ENCODE measurements at places on chromosomes 16 and 17.

- no peak for DNase-seq
These were observed 125.0 kb downstream of the HS3ST3A1 start for GRCh38 chr17:13476720-13477119.

GRCh38 chr17:20995164-20995872, 47.5 kb downstream of the USP22 start:
- no peak for DNase-seq

- no peak for DNase-seq
These were observed 19.9 kb upstream of the MRPS23 start for GRCh38 chr17:57869617-57870282.

- no peak for DNase-seq
These were observed 12.0 kb upstream of the RNF157 start for GRCh38 chr17:76252040-76252954.

GRCh38 chr16:69386596-69386995, 789 bp upstream of the TERF2 start:
- no peak for DNase-seq

GRCh38 chr17:49114703-49115102, 17.9 kb upstream of the B4GALNT2 start:
- no peak for DNase-seq

DNA sequence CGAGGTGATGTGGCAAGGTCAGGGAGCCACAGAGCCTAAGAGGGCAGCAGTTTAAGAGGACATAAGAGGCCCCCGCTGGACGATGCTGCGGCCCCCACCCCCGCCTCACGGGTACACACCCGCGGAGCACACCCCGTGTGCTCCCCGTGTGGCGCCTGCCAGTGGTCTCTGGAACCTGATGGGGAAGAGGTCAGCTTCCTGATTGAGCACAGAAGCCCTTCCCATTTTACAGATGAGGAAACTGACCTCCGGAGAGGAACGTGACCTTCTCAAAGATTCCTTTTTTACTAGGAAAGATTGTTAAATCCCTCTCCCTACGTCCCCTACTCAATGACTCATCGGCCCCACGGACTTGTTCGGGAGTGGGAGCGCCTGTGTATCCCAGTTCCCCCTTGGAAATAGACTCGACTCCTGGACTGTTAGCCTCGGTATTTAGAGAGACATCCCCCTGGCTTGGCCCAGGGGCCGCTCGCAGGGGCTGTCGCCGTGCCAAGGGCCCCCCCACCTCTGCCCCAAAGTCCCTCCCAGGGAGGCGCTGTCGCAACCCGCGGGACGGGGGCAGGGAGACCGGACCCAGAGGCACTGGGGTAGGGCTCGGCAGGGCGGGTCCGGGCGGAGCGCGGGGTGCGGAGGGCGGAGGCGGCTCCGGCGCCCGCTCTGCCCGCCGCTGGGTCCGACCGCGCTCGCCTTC, at the start of gene ABCC3:
ABCC3 (plus strand) TSS at position 658 of the 691 bp plus-strand sequence. CDS start 56 bp downstream, outside the sequence.
- DNase-seq = no peak

DNA sequence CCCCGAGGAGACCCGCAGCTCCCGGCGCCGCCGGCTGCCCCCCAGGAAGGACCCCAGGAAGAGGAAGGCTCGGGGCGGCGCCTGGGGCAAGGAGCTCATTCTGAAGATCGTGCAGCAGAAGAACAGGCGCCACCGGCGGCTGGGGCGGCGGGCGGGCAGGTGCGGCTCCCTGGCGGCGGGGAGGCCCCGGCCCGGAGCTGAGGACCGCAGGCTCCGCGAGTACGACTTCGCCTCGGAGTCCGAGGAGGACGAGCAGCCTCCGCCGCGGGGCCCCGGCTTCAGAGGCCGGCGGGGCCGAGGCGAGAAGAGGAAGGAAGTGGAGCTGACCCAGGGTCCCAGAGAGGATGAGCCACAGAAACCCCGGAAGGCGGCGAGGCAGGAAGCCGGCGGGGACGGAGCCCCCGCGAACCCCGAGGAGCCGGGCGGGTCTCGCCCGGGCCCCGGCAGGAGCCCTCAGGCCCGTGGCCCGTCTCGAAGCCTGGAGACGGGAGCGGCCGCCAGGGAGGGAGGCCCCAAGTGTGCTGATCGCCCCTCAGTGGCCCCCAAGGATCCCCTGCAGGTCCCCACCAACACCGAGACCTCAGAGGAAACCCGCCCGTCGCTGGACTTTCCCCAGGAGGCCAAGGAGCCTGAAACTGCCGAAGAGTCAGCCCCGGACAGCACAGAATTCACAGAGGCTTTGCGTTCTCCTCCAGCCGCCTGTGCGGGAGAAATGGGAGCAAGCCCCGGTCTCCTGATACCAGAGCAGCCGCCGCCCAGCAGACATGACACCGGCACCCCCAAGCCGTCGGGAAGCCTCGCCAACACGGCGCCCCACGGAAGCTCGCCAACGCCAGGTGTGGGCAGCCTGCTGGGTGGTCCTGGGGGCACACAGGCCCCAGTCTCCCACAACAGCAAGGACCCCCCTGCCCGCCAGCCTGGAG, 22.3 kb upstream of the ZFPM1 start:
- no peak for DNase-seq

GRCh38 chr17:11349106-11349505, 108.1 kb downstream of the SHISA6 start:
- no peak for DNase-seq

DNA sequence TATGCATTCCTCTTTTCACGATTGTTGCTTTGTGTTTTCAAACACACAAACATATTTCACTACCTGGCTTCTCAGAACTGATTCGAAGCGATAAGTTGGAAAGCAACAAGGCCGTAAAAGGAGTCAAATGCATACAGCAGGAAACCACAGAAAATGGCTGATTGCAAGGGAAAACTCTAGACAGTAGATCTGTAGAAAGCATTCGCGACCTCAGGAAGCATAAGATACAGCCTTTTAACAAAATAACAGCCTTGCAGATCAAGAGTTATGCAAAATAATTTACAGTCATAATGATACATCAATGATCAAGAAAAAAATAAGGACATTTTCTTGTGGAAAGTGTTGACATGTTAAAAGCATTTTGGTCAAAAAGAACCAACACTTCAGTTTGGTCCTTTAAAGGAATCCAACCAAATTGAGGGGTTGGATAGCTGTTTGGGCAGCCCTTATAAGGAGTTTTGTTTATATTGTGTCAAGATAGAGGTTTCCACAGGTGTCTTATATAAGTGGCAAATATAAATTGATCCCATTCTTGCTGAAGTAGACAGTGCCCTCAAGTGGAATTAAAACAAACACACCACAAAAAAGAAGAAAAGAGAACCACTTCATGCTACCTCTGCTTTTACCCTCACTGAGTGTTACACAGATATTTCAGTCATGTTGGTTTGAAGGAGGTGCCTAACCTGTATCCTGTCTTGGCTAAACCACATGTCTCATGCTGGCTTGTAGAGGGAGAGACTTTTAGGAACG, 5.5 kb downstream of the CYLD start:
- no peak for DNase-seq

GRCh38 chr16:81431554-81432353, 12.9 kb upstream of the CMIP start:
- DNase-seq = no peak

GRCh38 chr17:72631568-72631948, 460.9 kb downstream of the SLC39A11 start:
- no peak for DNase-seq

GRCh38 chr17:40203131-40203530, 16.0 kb upstream of the WIPF2 start:
- DNase-seq = no peak

DNA sequence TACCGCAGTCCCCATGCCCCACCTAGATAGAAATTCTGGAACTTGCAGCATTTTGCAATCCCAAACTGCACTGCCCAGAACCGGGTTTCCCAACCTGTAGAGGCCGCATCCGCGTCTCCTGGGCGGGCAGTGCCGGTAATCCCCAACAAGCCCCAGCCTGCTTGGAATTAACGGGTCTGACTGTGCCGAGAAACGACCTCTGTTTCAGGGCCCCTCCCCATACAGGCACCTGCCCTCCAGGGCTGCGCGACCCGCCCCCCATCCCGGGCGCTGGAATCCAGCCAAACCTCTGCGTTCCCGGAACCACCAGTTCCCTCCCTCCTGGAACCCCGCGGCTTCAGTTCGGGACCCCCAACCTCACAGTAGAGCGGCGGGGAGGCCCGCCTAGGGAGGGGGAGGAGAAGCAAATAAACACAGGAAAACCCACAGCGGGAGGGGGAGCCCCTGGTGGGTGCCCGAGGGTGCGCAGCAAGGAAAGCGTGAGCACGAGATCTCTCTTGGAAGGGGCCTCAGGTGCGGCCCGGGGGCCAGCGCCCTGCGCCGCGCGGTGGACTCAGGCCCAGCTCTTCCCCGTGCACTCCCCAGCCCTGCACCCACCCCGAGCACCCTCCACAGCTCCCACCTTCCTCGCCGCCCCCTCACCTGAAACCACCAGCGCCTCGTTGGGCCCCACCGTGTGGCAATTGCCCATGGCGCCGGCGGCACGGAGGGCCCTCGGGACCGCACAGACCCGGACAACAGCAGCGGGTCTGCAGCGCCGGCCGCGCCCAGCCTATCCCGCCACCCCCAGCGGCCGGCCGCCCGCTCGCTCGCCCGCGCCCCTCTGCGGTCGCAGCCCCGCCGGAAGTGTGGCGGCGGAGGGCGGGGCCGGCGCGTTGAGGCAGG, at the start of gene FLOT2:
FLOT2 (minus strand) TSS at position 850 of the 885 bp plus-strand sequence; CDS start at position 691, 159 bp downstream.
- DNase-seq = peak; percentile 51

- DNase-seq = no peak
These were observed 22.8 kb downstream of the ENGASE start for GRCh38 chr17:79097226-79098055.

- DNase-seq = no peak
These were observed 115.1 kb downstream of the SOCS1 start for GRCh38 chr16:11140867-11141266.

DNA sequence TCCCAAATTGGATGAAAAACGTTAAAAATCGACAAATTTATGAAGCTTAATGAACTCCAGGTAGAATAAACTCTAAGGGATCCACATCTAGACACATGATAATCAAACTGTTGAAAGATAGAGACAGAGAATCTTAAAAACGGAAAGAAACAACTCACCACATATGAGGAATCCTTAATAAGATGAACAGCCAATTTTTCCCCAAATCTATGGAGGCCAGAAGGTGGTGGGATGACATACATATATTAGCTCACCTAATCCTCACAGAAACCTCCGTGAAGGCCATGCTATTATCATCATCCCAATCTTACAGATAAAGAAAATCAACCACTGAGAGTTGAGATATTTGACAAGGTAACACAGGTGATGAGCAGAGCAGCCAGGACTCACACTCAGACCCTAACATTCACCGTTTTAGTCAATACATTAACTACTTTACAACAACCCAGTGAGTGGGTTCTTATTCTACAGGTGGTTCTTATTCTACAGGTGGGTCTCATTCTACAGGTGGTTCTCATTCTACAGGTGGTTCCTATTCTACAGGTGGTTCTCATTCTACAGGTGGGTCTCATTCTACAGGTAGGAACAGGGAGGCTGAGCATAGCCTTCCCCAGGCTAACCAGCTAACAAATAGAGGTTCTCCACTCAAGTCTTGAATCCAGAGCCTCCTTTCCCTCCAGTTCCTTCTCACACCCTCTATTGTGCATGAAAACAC, 4.8 kb downstream of the CACNG1 start:
- no peak for DNase-seq

DNA sequence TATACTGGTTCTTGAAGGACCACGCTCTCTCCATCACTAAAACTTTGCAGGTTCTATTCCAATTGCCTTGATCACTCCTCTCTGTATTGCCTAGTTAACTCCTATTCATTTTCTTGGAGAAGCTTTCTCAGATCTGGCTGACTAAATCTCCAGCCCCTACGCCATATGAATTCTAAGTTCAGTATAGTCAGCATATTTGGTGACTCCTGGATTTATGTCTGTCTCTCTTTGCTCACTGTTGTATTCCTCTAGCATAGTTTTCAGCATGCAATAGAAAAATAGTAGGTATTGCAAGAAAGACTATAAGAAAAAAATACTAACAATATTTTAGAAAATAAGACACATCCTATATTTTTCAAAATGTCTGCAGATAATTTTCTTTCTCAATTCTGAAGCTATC, 579.7 kb downstream of the CDH11 start:
- DNase-seq = no peak

GRCh38 chr16:22660441-22661160, 149.9 kb downstream of the NPIPB5 start:
- no peak for DNase-seq

GRCh38 chr17:823501-823902, 41.3 kb downstream of the MRM3 start:
- DNase-seq = no peak

- no peak for DNase-seq
These were observed 45.6 kb upstream of the HOXB9 start for GRCh38 chr17:48671697-48672171.

GRCh38 chr17:59193336-59193862, 16.4 kb upstream of the SMG8 start:
- DNase-seq = no peak

DNA sequence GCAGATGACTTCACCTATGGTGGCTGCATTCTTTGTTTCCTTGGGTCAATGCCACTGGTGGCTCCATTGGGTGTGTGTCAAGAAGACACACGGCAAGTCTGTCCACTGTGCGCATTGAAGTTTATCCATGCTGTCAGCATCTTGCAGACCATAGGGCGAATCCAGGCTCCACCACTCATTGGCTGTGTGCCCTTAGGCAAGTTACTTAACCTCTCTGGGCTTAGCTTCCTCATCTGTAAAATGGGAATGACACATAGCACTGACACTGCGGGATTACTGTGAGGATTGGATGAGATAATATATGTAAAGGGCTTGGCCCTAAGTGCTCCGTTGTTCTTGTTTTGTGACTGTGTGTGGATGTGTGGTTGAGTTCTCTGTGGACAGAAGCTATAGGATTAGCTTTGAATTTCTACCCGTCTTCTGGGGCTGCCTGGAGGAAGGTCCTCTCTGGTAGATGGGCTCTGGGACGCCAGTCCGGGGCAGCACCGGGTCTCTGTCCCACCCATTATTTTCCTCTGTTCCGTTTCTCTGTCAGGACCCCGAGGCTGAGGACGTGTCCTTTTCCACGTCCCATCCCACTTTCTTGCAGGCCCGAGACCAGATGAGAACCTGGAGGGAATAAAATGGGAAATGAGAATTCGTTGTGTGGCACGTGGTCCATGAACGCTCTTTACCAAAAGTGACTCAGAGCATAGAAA, 178.4 kb downstream of the IRF8 start:
- DNase-seq = no peak

GRCh38 chr16:18800775-18801144, 589 bp downstream of the ARL6IP1 start:
- DNase-seq = no peak

- DNase-seq = no peak
These were observed 33.6 kb downstream of the NKD1 start for GRCh38 chr16:50581845-50582244.

DNA sequence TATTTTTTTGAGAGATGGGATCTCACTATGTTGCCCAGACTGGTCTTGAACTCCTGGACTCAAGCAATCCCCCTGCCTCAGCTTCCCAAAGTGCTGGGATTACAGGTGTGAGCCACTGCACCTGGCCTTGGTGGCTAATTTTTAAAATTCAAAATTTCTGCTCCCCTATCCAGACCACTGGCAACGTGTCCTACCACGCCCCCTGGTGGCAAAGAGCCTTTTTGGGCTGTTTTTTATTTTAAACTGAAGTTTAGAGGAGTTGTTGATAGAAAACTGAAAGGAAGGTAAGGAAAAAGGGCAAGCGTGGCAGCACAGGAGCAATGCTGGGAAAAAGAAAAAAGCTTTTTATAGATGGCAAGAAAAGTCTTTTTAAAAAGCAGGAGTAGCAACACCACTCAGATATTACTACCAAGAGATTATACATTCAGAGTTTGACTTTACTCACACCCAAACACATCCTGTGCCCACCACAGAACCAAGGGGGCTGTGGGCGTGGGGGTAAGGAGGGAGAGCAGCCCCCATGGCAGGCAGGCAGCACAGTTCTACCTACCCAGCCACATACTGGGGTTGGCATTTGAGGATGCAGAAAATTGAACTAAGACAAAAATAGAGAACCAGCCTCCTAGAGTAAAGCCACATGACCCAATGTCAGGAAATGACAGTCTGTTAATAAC, 4.2 kb upstream of the MXRA7 start:
- no peak for DNase-seq

Data from NCI-H1417 treated with DMSO at 0.1 percent for 48 hours (cell line).